Neural crest cell (in vitro differentiated cells): ENCODE measurements at places on chromosomes 12 and 14. TPM values are rescaled to one million over a fixed set of nuclear protein-coding genes. Genes with fewer than 3 reads are reported as not detected.

DNA sequence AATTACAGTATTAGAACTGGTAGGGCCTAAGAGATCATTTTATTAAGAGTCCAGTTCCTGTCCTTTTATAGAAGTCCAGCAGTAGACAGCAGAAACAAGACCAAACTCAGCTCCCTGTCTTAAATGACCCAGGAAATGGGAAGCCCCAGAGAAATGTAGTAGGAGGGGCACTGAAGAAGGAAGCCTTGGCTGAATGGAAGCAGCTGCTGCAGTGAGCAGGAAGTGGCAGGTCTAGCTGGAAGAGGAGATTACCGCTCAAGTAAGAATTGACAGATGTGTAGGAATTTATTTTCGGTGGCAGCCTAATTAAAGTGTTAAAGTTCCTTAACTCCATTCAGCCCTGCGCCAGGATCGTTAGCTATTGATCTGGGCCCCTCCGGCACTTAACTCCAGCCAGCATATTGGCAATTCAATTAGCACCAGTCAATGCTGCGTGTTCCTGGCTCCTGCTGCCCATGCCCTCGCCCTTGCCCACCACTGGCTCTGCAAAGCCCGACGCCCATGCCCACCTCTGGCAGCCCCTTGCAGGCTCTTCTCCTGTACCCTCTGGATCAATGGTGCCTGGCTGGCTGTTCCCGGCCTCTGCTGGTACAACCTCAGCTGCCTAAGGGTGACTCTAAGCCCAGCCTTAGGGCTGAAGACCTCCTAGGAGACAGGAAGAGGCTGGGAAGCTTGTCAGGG is 21.1 kb downstream of the ZFHX2 start:
- no peak for DNase-seq

- DNase-seq, result no peak
Observed at GRCh38 chr14:106346534-106347290, 820.3 kb downstream of the TMEM121 start.

The CCDC196 gene
- not detected in 2 replicates for total RNA-seq

DNA sequence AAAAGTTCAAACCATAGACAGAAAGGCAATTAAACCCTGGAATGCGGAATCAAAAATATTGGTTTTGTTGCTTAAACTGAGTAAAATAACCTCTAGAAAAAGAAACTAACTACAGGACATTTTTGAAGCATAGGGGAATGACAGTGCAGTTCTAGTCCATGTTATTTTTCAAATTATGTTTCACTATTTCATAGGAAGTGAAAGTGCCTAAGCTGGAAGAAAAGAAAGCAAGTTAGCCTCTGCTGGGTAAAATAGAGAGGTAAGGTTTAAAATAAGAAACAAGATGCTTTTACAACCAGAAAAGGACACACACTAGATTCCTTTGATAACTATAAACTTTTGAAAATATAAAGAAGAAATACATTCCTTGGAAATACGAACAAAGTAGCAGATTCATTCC is 1.1 kb downstream of the CLECL1 start:
- no peak for DNase-seq

GRCh38 chr12:57127726-57128518 is at the start of gene LRP1:
LRP1 (plus strand) TSS chr12:57128483; CDS start chr12:57128965, 482 bp downstream.
- DNase-seq, result peak; percentile 76

DNA sequence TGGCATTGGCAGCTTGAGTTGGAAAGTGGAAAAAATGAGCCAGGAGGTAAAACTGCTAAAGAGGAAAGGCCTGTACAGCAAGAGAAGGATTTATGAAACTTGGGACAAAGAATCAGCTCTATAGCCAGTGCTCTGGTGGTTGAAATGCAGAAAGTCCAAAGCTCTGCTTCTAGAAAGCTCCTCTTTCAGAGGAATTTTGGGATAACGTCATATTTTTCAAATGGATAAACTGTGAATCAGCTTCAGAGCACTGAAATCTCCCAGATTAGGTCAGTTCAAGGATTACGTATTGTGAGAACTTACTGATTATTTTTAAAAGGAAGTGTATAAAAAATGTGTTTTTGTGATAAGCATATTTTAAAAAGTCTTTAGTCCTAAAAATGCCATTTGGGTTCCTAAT is 203.1 kb upstream of the CNOT2 start:
- DNase-seq, result no peak

- DNase-seq, result no peak
Observed at GRCh38 chr12:58262796-58263195, 321.4 kb downstream of the ATP23 start.

DNA sequence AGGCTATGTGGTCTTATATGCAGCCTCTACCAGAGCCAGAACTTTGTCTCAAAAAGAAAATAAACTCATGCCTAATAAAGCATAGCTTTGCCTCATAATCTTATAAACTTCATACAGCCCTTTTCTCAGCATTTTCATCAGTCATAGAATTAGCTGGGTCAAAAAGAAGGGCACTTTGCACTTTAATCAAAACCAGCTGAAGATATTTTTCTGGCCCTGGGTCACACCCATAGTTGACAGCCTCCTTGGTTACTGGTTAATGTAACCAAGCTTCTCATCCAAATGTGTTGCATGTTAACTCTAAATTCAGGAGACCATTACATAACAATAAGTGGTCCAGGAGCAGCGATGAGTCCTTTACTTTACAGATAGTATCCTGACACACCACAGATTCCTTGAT is 558.2 kb downstream of the FLRT2 start:
- DNase-seq, result no peak

DNA sequence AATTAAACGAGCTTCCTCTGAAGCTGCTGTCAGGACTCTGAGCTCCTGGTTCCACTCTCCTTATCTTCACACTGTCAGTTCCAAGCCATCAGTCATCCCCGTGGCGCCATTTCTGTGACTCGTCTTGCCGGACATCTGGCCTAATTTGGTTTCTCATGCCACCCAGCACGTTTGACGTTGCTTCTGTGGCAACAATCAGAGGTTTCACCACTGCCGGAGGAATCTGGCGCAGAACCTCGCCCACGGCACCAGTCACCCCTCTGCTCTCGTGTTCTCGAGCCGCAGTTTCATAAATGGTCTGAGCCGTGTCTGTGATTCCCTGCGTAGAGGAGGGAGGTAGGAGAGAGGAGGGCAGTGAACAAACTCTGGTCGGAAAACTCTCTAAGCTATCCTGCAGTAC is 29.7 kb downstream of the BDKRB1 start:
- no peak for DNase-seq

- no peak for DNase-seq
Observed at GRCh38 chr14:60184905-60185555, 19.8 kb upstream of the DHRS7 start.

The YY1 gene
- total RNA-seq, result 72.0 and 79.9 TPM in 2 replicates

DNA sequence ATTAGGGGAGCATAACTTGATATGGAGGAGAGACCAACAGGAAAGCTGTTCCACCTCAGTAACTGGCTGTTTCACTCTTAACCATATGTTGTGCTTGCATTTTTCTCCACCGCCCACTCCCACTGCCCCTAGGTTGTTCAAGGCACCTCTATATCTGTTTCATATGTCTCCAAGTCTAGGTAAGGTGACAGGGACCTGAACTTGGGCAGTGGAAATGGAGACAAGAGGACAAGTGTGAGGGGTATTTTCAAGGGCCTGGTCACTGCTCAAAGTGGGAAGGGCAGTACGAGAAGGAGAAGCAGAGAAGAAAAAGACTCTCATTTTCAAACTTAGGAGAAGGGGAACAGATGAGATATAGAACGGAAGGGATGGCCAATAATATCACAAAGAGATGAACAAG is 3.1 kb downstream of the SLC38A1 start:
- DNase-seq, result no peak

The GPR132 gene
- not detected in 2 replicates for total RNA-seq

DNA sequence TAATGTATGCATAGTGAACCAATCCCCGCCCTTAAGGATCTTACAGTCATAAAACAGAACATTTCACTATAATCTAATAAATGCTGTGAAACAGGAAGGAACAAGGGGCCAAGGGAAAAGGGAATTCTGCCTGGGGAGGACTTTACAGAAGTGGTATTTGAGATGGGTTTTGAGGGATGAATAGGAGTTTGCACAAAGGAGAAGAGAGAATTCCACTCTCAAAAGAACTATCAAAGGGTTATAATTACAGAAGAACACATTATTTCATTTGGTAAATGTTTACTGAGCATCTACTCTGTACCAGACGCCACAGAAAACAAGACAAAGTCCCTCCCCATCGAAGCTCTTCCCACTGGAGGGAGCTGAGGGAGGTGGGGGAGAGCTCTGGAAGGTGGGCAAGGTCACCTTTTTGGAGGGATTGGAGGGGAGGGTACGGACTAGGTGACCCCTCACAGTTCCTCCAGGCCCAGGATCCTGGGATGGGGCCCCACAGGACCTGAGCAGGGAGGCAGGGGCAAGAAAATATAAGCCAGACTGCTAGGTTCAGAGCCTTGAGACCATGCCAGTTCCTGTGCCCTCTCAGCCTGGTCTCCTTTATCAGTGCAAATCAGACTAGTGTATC is 24.5 kb downstream of the PHETA1 start:
- no peak for DNase-seq

- no peak for DNase-seq
Observed at GRCh38 chr14:53509276-53510244, 356.4 kb upstream of the DDHD1 start.

- DNase-seq, result no peak
Observed at GRCh38 chr12:98697209-98697608, 52.1 kb downstream of the APAF1 start.

The OR11H7 gene
- not detected in 2 replicates for total RNA-seq

The INSM2 gene
- 0.09 TPM in 1 of 2 replicates, not detected in the other for total RNA-seq

The CD27 gene
- total RNA-seq, result not detected in 2 replicates

- DNase-seq, result no peak
Observed at GRCh38 chr14:70239802-70240201, 51.1 kb upstream of the SLC8A3 start.

DNA sequence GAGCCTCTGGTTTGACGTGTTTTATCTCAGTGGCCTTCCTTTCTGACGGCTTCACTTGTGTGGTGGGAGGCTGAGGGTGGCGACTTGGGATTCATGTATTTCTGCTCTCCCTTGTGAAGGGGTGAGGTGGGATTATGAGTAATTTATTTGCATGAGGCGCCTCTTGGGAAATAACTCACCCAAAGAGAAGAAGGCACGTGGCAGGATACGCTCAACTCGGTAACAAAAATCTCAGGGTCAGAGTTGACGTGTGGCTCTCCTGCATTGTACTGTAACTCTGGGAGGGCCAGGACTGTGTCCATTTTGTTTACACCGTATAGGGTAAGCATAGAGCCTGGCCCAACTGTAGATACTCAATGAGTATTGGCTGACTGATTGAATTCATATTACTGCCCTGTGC is 14.6 kb upstream of the C1S start:
- no peak for DNase-seq

The KRT82 gene
- not detected in 2 replicates for total RNA-seq

DNA sequence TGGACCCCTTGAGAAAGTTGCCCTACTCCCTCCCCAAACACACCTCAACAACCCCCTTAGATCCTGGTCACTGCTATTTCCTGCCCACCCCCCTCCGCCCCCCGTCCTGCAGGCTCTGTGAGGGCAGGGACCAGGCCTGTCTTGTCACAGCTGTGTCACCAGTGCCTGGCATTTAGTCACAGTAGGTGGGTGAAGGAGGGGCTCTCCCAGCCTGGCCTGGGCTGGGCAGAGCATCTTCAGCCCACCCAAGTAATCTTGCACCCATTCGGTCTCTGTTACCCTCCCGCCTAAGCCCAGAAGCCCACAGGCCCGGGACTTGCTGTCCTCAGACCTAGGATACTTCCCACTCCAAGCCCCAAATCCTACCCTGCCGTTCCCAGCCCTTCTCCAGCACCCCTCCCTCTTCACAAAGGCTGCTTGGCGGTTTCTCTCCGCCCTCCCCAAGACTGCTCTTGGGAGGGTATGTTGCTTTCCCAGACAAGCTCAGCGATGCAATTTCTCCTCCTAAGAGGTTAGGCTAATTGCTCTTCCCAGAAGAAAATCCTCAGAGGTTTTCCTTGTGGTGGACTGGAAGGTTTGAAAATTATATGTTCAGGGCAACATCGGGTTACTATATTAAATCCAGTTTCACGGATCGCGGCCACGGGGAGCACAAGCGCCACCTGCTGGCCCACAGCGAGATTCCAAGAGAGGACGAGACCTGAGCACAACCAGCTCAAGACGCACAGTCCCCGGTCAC is 50.8 kb upstream of the ZFP36L1 start:
- DNase-seq, result peak; percentile 76

DNA sequence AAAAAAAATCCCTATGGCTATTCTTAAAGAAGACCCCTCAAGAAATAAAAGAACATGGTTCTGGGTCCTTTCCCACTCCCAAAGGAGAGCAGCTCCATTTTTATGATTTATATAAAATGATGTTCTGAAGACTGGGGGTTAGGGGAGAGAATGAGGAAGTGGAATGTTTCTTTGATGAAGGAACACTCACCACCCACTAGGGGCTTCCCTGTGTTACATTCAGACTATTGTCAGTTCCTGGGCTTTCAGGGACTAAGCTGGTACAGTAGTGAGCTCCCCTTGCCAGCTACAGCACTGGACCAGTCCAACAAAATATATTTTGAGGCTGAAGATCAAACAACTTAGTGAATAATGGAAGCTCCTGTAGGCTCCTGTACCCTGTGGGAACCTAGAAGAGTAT is 98.9 kb downstream of the HMGA2 start:
- no peak for DNase-seq

- no peak for DNase-seq
Observed at GRCh38 chr14:37087520-37087919, 84.9 kb downstream of the SLC25A21 start.

The GPR68 gene
- 0.14 and 0.36 TPM in 2 replicates for total RNA-seq

The C12orf54 gene
- total RNA-seq, result not detected in 2 replicates

The TOMM20L gene
- total RNA-seq, result 0.42 and 0.52 TPM in 2 replicates

GRCh38 chr14:38291681-38292467 is 36.0 kb upstream of the CLEC14A start:
- no peak for DNase-seq

DNA sequence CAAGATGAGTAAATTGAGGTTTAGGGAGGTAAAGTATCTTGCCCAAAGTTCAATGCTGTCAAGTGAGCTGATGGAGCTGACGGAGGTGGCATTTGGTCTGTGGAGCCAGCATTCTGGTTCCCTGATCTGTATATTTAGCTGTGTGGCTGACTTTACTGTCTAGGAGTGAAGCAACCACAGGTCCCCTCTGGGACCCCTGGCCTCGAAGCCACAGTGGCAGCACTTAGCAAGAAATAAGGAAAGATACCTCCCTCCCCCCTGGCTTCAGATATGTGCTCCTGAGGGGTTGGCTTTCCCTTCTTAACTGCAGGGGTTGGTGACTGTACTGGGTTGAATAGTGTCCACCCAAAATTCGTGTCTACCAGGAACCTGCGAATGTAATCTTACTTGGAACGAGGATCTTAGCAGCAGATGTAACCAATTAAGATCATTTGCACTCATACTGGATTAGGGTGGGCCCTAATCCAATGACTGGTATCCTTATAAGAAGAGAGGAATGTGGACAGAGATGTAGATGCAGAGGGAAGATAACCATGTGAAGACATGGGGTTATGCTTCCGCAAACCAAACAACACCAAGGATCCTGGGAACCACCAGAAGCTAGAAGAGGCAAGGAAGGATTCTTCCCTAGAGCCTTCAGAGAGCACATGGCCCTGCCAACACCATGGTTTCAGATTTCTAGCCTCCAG is 2.0 kb upstream of the ACVR1B start:
- no peak for DNase-seq

The SLCO1C1 gene
- 0.36 and 1.5 TPM in 2 replicates for total RNA-seq

The L2HGDH gene
- total RNA-seq, result 14.6 and 16.8 TPM in 2 replicates

The ACOT6 gene
- not detected in 2 replicates for total RNA-seq
